T1000 (cell line): ENCODE measurements at places on chromosomes 16 and 17.

DNA sequence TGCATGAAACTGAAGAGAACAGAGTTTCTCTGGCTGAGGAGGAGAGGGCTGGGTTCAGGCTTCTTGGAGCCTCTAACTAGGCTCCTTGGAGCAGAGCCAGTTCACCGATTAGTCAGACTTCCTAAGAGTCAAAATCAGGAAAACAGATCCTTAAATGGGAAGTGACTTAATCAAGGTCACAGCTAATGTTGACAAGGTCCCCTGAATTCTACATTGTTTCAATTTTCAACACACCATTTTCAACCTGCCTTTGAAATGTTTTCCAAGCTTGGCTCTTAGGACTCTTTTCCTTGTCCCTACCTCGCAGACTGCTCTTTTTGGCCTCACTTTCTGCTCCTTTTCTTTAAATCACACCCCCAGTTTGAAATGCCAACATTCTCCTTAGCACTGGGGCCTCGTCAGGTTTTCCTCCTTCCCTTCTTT, 16.3 kb downstream of the MYL4 start:
- peak; percentile 24 for DNase-seq

- DNase-seq = no peak
Observed at GRCh38 chr16:23079675-23080301, 69.5 kb downstream of the USP31 start.

GRCh38 chr17:39973496-39973895, 7.1 kb upstream of the PSMD3 start:
- no peak for DNase-seq

DNA sequence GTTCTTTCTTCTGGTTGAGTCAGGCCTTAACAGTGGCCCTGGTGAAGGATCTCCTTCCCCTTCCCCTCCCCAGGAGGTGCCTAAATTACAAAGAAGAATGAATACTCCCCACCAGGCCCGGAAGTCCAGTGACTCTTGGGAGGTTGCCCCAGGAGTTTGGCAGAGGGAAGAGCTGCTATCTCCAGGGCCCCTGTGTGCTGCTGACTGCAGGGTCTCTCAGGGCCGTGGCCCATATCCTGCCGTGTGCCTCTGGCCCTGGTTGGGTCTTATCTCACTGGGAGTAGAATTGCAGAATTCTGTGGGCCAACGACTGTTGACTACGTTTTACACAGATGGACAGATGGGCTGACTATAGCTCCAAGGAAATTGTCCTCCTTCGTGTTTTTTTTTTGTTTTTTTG, 28.0 kb downstream of the AKAP1 start:
- DNase-seq = no peak

GRCh38 chr17:48608494-48608834, 2.4 kb downstream of the HOXB7 start:
- no peak for DNase-seq

DNA sequence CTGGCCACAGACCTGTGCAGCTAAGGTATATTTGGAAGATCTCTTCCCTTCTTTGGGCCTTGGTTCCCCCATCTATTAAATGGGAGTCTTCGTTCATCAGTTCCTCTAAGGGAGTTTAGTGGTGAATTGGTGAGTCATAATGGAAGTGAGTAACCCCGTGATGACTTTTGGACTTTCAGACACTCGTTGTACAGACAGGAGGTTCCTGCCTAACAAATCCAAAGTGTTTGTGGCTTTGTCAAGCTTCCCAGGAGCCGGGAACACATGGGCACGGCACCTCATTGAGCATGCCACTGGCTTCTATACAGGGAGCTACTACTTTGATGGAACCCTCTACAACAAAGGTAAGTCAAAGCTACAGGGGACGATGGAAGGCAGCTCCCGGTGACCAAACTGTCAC, 40.4 kb downstream of the WSCD1 start:
- no peak for DNase-seq
